Caco-2 (cell line): ENCODE measurements at places on chromosomes 4 and X. TPM values are rescaled to one million over a fixed set of nuclear protein-coding genes. Genes with fewer than 3 reads are reported as not detected.
A peak's percentile ranks its signal among the peaks of the same experiment; 100 is the strongest.

Gene SSX4B
- not detected in 2 replicates for total RNA-seq

Gene CXCL8
- total RNA-seq, result 0.18 TPM in 1 of 2 replicates, not detected in the other

DNA sequence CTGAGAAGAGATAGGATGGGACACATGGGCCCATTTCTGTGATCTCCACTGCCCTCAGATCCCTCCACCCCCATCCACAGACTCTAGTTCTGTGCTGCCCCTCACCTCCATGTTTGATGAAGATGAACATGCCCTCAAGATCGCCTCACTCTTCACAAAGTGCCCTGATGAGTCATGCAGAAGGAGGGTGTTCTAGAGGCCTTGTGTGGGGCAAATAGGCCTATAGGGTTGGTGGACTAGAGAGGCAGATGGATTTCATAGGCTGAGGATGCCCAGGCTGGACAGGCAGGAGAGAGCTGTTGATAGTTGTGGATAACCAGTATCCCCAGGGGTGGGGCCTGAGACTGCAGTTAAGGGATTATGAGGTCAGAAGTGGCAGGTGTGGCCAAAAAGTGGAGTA is at the start of gene CXorf65:
Gene CXorf65, minus strand, starts transcription at position 314 of the 400 bp plus-strand sequence. Its CDS starts 184 bp downstream, at position 130.
- DNase-seq, result no peak

- DNase-seq, result no peak
Observed at GRCh38 chr4:48195374-48195773, 61.3 kb upstream of the TXK start.

- DNase-seq, result peak; percentile 74
Observed at GRCh38 chrX:2242326-2242725, 258.4 kb downstream of the DHRSX start.

GRCh38 chr4:155450676-155451075 is 73.9 kb upstream of the MAP9 start:
- DNase-seq, result no peak

DNA sequence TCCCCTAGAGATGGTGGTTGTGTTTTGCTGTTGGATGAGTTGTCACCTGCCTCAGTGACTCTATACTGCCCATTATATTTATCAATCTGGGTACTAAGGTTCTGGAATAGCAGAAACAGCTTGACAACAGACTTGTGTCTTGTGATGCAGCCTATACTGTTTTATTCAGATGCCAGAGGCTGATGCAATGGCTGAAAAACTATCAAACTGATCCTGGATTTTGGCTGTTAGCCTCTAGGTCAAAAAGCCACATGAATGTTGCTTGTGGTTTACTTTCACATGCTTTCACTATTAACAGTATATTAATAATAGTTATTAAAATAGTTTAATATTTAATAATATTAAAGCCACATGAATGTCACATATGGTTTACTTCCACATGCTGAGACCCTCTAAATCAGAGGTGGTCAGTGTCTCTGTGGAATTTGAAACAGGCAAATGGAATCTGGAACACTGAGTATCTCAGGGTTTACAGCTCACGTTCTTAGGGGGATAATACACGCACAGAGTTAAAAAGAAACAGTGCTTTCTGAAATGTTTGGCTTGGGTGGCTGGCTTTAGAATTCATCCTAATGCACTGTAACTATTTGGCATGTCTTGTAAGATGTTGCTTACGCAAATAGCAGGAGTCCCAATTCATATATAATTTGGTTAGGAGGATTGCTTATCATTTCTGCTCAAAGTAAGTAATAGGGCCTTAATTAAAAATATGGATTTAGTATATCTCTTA is 82.5 kb upstream of the LCORL start:
- DNase-seq, result no peak

GRCh38 chr4:41181037-41181436 is 33.3 kb downstream of the APBB2 start:
- no peak for DNase-seq

GRCh38 chr4:138979742-138980141 is 35.8 kb upstream of the NOCT start:
- DNase-seq, result no peak

- no peak for DNase-seq
Observed at GRCh38 chr4:89909889-89910288, 15.2 kb downstream of the MMRN1 start.

GRCh38 chrX:51332188-51332942 is at the start of gene NUDT10:
TSS of gene NUDT10 (plus strand) at chrX:51332822. CDS start at chrX:51332966, 144 bp downstream.
- peak; percentile 3 for DNase-seq

- no peak for DNase-seq
Observed at GRCh38 chrX:69119122-69119521, 46.1 kb downstream of the PJA1 start.
